Mucosa of gallbladder (tissue), 1 donor: ENCODE measurements at places on chromosomes 5 and 9. TPM values are rescaled to one million over a fixed set of nuclear protein-coding genes. Genes with fewer than 3 reads are reported as not detected.

- DNase-seq, result no peak
Observed at GRCh38 chr5:59158637-59159391, 575.9 kb downstream of the RAB3C start.

The SOWAHA gene
- total RNA-seq, result 22.2 TPM

- DNase-seq, result no peak
Observed at GRCh38 chr5:153367466-153367865, 123.0 kb upstream of the GRIA1 start.

DNA sequence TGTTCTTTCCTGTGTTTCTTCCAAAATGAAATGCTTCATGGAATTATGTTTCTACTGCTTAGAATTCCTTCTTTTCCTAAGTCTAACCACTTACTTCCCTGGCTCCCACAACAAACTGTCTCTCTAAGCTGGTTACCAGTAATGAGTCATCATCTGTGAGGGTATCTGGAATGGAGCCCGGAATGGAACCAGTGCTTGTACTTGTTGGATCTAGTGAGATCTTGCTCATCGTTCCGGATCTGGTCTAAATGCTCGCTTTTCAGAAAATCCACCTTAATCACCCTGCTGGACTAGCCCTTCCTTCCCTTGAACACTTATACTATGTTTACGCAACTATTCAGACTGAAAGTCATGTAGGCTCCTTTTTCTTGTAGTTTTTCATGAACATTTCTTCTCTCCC lies 184.8 kb downstream of the PBX3 start:
- peak; percentile 24 for DNase-seq
